AG08395 (cell line): ENCODE measurements at places on chromosomes 5 and 9.
A peak's percentile ranks its signal among the peaks of the same experiment; 100 is the strongest.

- no peak for DNase-seq
Measured at GRCh38 chr5:79605560-79605959, 6.7 kb upstream of the TENT2 start.

GRCh38 chr5:133358271-133358670 is 254.1 kb downstream of the FSTL4 start:
- no peak for DNase-seq

GRCh38 chr5:152688561-152689249 is 283.6 kb upstream of the NMUR2 start:
- DNase-seq: peak; percentile 70

GRCh38 chr5:90345684-90346083 is 63.9 kb downstream of the CETN3 start:
- DNase-seq: no peak

- DNase-seq: peak; percentile 19
Measured at GRCh38 chr5:523441-524222, 617 bp downstream of the SLC9A3 start.

GRCh38 chr9:134970198-134970597 is 52.5 kb upstream of the FCN1 start:
- no peak for DNase-seq

DNA sequence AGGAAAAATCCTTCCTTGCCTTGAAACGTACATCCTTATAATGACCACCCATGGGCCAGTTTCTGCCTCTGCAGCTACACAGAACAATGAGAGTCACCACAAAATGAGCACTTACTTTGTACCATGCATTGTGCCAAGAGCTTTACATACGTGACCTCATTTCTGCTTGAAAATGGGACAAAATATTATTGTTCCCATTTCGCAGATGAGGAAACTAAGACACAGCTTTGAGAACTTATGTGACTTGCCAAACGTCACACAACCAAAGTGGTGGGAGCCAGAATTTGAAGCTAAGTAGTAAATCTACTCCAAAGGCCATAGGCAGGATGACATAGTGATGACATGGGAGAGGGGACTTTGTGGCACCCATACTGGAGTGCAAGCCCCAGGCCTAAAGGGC is 34.8 kb upstream of the GRPEL2 start:
- no peak for DNase-seq

DNA sequence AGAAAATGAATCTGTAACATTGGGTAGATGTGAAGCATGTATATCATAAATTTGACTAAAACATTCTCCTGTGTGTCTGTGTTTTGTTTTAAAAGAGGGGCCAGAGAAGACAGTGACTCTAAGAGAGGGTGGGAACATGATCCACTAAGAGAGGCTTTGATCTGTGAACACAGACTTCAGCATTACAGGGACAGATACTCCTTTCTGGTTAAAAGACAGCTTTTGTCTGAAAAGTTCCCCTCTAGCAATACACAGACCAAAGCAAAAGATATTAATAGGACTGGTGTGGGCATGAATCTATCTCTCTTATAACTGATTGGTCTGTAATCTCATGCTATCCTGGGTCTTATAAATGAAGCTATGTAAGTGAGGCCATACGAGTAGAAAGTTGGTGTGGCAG is 150.9 kb downstream of the NUDT12 start:
- DNase-seq: no peak

DNA sequence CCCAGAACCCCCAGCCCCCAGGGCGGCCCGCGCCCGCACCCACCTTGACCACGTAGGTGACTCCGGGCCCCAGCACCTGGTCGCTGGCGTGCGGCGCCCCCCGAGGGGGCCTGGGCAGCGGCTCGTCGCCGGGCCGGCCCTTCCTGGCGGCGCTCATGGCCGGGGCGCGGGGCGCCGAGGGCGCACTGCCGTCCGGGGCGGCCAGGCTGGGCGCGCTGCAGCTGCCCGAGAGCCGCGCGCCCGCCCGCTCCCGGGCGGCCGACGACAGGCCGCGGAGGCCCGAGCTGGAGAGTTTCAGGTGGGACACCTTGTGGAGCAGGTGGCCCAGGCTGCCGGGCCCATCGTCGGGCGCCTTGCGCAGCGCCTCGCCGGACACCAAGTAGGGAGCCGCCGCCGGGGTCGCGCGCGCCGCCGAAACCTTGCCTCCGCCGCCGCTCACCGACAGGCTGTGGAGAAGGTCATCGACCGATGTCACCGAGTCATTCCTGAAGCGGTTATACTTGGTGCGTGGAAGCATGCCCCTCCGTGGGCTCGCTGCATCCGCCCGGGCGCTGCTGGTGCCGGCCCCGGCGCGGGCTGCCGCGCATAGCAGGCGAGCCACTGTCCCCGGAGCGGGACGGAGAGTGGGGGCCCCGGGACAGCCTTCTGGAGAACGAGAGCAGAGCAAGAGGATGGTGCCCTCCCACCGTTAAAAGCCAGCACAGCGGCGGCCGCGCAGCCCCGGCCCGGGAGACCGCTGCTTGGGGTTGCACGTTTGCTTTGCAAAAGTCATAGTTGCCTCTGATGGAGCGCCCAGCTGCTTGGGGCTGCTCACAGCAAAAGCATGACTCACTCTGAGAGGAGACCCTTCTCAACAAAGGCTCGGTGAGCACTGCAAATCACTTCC is at the start of gene SHC3:
TSS of gene SHC3 (minus strand) at position 875 of the 886 bp plus-strand sequence. CDS start at position 517, 358 bp downstream.
- DNase-seq: no peak

- DNase-seq: peak; percentile 77
Measured at GRCh38 chr5:78907255-78907891, 77.7 kb downstream of the ARSB start.

- DNase-seq: no peak
Measured at GRCh38 chr9:91417602-91418214, 5.9 kb downstream of the NFIL3 start.

- no peak for DNase-seq
Measured at GRCh38 chr5:180155365-180155926, 53.6 kb downstream of the RASGEF1C start.

DNA sequence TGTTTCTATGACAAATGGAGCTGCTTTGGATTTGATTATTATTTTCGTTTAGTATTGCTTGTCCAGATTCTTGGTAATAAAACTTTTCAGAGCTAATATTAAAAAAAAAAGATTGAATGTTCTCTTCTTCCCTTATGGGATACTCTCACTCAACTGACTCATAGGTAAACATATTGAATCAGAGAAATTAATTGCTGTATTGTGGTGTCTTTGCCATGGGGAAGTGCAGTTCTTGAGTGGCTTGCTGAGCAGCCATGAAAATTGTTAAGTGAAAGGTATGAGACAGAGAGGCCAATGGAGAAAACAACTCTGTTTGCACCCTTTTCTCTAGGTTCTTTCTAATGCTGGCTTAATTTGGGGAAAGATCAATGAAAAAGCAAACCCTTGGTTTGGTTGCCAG is 149.9 kb upstream of the HMHB1 start:
- DNase-seq: no peak

- DNase-seq: no peak
Measured at GRCh38 chr5:61534481-61535267, 202.6 kb downstream of the ZSWIM6 start.

GRCh38 chr5:109167586-109167985 is 242.2 kb downstream of the PJA2 start:
- DNase-seq: no peak

GRCh38 chr9:35350212-35350611 is 139.7 kb upstream of the RUSC2 start:
- DNase-seq: no peak

- peak; percentile 69 for DNase-seq
Measured at GRCh38 chr9:101601904-101602765, 7.4 kb upstream of the PPP3R2 start.

DNA sequence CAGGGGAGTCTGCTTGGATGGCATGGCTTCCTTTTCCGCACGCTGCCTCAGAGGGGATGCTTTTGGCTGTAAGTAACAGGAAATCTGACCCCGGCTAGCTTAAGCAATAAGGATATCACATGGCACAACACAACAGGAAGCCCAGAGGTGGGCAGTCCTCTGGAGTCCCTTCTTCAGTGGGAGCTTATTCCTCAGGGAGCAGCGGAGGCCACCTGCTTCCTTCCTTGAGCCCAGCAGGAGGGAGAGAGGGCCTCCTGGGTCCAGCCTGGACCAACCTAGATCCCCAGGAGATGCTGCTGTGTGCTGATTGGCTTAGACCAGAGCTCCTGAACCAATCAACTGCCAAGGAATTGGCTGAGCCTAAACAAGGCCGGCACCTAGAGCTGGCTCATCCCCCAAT is 66.3 kb downstream of the C9orf50 start:
- no peak for DNase-seq

GRCh38 chr9:108671794-108672193 is 184.0 kb downstream of the ACTL7B start:
- peak; percentile 83 for DNase-seq
